ENCODE measurements at places on chromosomes 5 and 9.

- DNase-seq = no peak
These were observed 167.7 kb downstream of the CDH6 start for GRCh38 chr5:31361234-31361633.

- no peak for DNase-seq
These were observed 27.8 kb upstream of the SEMA4D start for GRCh38 chr9:89525446-89526374.

DNA sequence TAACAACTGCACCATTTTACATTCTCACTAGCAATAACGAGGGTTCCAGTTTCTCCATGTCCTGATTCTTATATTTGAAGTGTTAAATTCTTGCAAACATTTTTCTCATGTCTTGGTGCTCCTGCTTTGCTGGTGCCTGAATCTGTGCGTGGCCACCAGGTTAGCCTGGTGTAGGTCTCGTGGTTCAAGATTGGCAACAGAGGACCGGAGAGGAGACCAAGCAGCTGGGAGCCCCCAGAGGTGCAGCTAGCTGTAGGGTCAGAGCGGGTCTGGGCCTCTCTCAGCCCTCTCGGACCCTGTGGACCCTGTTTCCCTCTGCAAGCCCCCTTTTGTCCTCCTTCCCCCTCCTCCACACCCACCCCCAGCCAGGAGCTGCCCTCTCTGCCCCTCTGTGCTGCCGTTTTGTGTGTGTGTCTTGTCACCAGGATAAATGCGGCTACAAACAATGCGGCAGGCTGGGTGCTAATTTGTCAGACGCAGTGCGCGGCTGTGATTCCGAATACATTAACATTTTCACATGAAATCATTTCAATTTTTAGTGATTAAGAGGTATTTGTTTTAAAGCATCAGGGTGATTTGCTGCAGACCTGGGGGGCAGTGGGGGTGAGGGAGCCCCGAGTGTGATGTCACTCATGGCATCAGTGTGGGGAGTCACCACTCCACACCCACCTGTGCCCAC lies 17.5 kb downstream of the UNC5A start:
- DNase-seq = no peak

DNA sequence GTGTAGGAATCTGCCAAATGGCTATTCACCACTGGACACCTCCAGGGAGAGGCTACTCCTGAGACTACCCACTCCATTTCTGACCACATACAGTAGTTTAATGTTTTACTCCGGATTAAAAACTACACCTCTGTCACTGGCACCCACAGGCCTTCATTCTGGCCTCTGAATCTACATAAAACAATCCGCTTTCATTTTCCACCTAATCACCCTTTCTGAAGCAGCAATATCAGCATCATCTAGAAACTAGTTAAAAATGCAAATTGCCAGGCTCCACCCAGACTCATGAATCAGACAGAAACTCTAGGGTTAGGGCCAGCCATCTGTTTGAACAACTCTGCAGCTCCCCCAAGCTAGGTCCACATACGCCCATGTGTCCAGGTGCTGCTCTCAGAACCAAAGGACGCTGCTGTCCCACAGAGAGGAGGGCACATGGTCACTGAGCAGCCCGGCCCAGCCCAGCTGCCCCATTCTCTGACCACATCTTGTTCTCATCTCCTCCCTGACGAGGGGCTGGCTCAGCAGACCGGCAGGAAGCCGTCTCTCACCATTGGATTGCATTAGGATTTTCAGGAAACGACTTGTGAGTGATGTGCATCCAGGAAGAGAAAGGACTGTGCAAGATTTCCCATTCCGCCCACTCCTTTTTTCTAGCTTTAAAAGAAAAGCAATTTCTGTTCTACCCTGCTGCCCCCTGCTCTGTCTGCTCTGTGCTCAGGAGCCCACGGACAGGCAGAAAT lies 34.7 kb downstream of the ADAM19 start:
- no peak for DNase-seq

DNA sequence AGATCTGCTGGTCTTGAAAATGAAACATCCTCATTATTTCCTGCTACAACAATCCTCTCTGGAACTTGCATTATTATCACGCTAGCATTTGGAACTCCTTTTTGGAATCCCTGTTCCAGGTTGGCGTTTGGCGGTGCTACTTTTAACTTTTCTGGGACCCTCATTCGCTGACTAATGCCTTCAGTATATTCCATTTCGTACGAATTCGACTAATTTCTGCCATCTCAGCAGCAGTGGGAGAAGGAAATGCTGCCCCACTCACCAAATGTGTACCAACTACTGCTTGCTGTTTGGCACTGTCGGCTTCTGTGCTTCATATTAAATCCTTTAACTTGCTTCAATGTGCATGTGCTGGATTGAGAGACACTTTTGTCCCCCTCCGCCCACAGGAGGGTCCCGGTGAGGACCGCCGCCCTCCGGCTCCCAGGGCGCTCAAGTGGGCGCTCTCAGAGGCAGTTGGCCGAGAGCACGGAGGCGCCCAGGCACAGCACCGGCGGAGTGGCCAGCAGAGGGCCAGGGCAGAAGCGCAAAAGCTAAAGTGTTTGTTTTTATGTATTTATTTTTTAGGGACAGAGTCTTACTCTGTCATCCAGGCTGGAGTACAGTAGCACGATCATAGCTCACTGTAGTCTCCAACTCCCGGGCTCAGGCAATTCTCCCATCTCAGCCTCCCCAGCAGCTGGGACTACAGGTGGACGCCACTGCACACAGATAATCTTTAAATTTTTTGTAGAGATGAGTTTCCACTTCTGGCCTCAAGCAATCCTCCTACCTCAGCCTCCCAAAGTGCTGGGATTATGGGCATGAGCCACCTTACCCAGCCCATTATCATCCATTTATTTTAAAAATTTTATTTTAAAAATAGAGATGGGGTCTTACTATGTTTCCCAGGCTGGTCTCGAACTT lies 11.9 kb downstream of the PDE6A start:
- DNase-seq = no peak

GRCh38 chr5:116900793-116901192 lies 326.2 kb upstream of the SEMA6A start:
- no peak for DNase-seq

GRCh38 chr9:85055506-85056202 lies 386.1 kb downstream of the NTRK2 start:
- DNase-seq = no peak

DNA sequence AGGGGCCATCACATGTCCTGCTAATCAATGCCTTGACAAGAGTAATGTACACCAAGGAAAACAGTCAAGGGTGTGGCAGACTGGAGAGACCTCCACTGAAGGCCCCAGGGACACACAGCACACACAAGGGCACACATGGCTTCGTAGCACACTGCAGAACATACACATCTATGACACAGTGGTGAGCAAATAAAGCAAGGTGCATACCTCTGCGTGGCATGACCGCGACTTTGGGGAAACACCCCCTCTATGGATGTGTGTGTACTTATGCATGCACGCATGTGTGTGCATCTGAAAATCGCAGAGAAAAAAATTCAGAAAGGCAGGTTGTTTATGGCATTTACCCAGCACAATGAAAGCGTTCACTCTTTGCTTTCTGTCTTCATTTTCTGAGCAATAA lies 20.5 kb downstream of the SEMA4D start:
- no peak for DNase-seq

DNA sequence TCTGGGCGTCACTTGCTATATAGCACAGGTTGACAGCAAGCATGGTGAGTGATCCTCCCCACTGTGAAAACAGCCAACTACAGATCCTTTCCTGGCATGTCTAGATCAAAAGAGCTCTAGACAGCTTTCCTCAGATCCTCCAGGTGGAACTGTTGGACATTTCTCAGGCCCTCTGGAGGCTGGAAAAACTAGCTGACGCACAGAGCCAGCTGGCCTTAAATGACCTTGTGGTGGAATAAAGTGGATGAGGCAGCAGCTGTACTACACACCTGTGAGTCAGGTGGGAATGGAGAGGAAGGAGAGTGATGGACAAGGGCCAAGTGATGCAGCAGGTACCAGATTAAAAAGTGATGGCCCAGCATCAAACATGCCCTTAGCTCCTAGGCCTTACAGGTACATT lies 172.7 kb downstream of the TRIM32 start:
- peak; percentile 73 for DNase-seq

DNA sequence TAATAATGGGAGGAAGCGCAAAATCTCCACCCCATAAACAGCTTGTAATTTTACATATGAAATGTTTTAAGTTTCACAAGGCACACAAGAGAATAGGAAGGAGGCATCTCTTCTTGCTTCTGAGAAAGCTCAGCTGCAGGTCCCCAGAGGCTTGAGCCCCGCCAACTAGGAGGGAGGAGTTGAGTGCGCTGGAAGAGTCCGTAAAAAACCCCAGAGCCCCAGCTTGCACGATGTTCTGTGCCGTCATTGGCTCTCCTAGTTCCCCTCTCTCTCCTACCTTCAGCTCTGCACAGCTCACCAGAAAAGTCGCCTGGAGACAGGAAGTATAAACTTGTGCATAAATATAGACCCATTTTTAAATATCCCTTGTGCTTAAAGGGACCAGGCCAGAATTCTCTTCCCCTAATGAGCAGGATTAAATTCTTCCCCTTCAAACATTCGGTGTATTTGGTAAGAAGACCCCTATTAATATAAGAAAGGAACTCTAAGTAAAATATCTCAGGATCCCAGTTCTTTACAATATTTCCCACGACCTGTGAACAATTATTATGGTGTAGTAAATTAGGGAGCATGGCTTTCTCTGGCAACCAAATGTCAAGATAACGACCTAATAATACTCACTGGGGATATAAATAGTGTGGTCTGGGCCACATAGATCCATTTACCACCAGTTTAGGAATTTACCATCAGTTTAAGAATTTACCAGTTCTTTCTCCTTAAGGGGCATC lies 13.7 kb downstream of the GLRX start:
- DNase-seq = no peak

- no peak for DNase-seq
These were observed 329.0 kb downstream of the FER start for GRCh38 chr5:109076741-109077140.

DNA sequence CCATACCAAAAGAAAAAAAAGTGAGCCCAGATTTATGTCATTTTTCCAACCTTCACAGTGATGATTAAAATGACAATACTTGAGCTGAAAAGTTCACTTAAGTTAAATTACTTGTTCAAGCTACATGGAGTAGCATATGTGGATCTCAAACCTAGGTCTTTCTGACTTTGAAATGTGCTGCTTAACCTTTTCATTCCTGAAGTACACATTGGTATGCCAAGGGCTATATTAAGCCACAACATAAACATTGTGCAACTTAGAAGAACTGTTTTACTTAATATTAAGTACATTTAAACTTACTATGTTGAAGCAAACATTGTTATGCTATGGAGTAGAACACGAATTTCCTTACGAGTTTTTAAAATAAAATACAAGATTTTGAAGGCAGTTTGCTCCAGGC lies 105.0 kb downstream of the GIN1 start:
- no peak for DNase-seq

DNA sequence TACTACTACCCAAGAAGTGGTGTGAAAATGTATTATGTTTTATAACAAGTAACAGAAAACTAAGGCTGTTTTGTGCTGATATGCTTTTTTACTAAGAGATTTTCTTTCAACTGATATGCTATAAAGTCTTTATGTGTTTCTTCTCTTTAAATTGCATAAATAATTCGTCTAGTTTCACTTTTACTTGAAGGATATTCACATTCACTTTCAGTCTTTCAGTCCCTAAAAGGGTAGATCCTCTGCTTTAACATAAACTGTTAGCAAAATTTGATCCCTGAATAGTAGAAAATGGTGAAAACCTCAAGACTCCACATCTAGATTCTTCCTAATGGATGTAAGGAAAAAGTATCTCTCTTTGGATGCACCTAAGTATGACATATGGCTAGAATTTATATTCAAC lies 69.0 kb upstream of the FST start:
- DNase-seq = no peak

DNA sequence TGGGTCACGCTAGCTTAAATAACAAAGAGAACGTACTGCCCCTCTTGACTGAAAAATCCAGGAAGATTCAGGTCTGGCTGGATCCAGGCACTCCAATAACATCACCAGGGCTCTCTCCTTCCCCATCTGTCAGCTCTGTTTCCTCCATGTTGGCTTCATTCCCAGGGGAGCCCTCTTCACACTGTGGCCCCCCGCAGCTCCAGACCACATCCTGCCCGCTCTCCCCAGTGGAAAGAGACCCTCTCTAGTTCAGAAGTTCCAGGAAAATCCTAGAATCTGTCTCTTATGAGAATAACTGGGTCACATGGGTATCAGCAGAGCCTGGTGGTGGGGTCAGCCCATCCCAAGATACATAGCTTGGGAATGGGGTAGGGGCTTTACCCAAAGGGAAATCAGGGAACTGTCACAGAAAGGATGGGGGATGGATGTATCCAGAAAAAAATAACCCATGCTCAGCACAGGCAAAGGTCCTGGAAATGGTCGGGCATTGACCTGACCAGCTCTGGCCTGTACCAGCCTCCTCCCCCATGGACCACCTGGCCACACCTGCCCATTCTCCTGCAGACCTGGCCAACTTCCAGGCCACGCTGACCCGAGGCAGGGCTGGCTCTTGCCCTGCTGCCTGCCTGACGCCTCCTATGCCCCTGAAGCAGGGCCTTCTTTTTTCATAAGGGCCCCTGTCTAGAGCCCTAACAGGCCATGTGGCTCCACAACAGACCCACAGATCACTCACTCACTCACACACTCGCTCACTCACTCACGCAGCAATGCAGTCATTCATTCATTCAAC lies 65.9 kb downstream of the COL23A1 start:
- no peak for DNase-seq

DNA sequence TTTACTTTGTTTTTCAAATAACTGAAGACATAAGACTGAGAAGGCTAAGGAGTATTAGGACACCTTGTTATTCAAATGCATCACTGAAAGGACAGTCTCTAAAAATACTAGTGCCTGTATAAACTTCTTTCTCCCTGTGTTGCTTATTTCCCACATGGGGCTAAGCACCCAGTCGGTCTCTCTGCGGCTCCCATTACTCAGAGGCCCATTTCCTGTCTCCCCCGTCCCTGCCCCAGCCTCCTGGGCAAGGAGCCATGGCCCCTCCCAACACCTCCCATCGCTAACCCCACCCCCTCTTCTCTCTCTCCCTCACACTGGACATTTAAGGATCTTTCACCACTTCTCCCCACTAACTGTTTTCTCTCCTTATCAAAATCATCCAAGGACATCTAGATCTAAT lies 81.9 kb downstream of the EBF1 start:
- peak; percentile 0 for DNase-seq

- no peak for DNase-seq
These were observed 46.1 kb upstream of the ZBED3 start for GRCh38 chr5:77133061-77133758.

DNA sequence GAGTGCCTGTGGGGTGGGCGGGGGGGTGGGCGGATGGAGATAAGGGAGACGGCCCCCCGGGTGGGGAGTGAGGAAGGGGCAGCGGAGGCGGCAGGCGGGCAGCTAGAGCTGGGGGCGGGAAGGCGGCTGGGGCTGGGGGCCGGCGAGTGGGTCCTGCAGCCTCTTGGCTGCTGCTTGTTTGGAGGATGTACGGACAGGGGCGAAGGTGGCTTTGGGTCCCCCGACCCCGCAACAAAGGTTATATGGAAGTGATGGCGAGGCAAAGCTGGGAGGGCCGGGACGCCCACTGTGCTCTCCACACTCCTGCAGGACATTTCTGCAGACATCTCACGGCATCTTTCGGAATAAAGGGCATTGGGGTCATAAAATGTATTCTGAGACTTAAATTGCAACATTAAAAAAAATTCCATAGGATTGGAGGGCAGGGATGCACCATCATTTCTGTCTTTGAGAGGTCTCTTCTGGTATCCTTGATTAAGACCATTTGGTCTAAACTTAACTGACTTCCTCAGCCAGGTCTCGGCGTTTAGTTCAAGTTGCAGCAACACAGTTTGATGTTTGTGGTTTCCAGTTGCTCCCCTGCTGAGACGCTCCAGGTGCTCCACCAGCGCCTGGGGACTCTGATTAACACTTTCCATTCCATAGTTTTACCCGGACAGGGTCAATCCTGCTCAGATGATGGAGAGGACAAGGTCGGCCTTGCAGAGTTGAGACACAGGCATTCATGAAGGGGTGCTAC lies 101.6 kb upstream of the SSBP2 start:
- peak; percentile 10 for DNase-seq

Measured in NCI-H1105 treated with DMSO at 0.1 percent for 48 hours (cell line).